ENCODE measurements at places on chromosomes 1 and 21.

- DNase-seq: no peak
Observed at GRCh38 chr1:42298520-42298919, 36.5 kb downstream of the FOXJ3 start.

GRCh38 chr21:24255591-24255990 is 1351.7 kb downstream of the MRPL39 start:
- DNase-seq: no peak

DNA sequence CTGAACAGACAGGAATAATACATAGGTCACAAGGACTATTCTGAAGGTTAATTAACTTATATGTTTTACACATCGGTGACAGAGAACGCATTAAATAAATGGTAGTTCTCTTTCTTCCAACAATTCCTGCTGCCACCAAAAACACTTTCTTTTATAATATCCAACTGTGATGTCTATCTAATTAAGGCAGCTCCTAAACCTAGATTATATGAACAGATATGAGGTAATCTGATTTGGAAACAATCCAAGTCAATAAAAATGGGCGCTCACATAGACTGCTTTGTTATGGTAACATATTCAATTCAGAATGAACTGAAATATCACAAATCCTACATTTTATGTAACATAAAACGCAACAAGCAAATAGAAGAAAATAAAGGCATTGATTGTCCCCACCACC is 16.0 kb downstream of the CYYR1 start:
- no peak for DNase-seq

GRCh38 chr1:154777154-154777553 is 92.9 kb downstream of the KCNN3 start:
- DNase-seq: no peak

- no peak for DNase-seq
Observed at GRCh38 chr1:53219711-53220110, 723 bp downstream of the CZIB start.

GRCh38 chr1:224700918-224701531 is 84.9 kb downstream of the CNIH3 start:
- no peak for DNase-seq

- DNase-seq: no peak
Observed at GRCh38 chr1:37883671-37884070, 24.3 kb upstream of the MTF1 start.

GRCh38 chr1:154593390-154593789 is 14.6 kb downstream of the ADAR start:
- DNase-seq: no peak

- no peak for DNase-seq
Observed at GRCh38 chr1:229843627-229844238, 217.7 kb downstream of the URB2 start.

GRCh38 chr1:9120312-9120958 is 8.5 kb downstream of the GPR157 start:
- no peak for DNase-seq

- no peak for DNase-seq
Observed at GRCh38 chr1:15251857-15252835, 5.1 kb downstream of the FHAD1 start.
